ENCODE measurements at places on chromosomes 3 and 15.

- DNase-seq = no peak
Measured at GRCh38 chr3:52774066-52774713, 3.2 kb upstream of the ITIH1 start.

DNA sequence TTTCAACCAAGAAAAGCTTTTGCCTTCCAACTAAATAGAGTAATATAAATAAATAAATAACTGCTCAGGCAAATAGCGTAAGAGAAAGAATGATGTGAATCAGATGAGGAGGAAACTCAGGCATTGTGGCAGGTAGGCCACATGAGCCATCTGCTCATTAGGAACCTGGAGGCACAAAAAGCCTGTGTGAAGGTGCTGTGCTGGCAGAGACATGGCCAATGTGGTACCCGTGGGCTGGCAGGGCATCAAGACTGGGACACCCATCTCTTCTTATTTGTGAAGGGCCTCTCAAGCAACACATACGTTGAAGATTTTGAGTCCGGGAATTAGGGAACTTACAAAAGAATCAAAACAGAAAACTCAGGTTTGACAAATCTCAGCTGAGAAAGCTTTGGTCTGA is 9.5 kb downstream of the ANKRD34C start:
- DNase-seq = no peak

DNA sequence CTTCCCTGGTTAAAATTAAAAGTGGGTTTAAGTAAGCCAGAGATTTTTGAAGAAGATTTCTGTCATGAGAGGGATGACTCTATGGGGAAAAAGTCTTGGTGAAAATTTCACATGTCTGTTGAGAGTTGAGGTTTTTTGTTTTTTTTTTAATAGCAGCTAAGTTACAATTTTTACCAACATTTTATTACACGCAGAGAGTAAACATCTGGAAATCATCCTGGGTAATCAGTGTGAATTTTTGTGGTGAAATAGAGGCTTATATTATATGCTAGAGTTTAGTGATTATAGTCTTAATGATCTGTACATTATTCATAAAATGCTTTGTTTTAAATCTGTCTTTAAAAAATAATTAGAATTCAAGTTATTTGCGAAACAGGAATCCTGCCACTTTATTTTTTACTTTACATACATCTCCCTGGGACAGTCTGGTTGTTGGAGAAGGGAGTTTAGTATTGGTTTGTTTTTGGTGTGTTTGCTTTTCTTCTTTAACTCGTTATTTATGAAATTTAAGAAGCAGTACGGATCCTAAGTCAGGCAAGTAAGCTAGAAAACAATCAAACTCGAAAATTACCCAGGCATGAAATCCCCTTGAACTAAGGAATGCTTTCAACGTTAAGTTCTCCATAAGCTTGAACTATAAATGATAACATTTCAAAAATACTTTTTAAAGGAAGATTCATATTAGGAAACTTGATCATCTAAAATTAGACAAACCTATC is 143.4 kb upstream of the TSC22D2 start:
- no peak for DNase-seq

DNA sequence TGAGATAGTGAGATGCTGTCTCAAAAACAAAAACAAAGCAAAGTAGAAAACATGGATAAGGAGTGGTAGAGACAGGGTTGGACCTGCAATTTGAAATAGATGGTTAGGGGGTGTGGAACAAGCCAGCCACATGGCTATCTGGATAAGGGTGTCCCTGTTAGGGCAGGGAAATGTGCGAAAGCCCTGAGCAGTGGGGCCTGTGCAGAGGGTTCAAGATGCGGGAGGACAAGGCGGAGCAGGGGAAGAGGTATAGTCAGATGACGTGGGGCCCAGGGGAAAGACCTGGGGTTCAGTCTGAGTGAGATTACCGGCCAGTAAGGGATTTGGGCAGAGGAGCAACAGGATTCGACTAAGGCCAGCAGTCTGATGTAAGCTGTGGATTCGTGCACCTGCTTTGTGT is 18.4 kb upstream of the NR2E3 start:
- no peak for DNase-seq
